ENCODE measurements at places on chromosomes 5 and 9.
A peak's percentile ranks its signal among the peaks of the same experiment; 100 is the strongest.

GRCh38 chr5:56329652-56330051 lies 96.5 kb upstream of the ANKRD55 start:
- DNase-seq = no peak

- DNase-seq = no peak
Observed at GRCh38 chr5:109630093-109630492, 59.6 kb upstream of the MAN2A1 start.

- no peak for DNase-seq
Observed at GRCh38 chr5:173187054-173187743, 42.9 kb downstream of the BNIP1 start.

DNA sequence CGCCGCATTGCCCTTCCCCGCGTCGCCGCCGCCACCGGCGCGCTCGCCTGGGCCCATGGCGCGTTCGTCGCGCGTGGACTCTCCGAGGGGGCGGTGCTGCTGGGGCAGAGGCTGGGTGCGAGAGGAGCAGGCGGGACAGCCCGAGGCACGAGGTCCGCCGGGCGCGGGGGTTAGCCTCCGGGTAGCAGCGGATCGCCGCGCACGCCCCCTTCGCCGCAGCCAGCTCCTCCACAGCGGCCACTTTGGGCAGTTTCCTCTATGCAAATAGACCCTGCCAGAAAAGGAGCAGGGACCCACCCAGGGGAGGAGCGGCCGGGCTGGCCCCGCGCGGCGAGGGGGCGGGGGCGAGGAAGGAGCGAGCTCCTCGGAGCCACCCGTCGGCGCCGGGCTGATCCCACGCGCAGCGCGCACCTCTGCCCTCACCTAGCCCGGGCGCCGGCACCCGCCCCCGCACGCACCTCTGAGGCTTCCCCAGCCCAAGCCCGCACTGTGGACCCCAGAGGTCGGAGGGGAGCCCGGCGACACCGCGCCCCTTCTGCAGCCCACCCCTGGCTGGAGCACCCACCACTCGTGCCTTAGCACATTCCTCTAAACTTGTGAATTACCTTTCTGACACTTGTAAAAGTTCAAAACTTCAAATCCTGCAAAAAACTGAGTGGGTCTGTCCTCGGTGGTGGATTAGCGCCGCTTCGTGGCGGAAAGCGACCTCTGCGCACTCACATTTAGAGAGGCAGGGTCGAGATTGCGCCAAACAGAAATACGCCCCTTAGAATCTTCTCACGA lies at the start of gene COL23A1:
Gene COL23A1 (minus strand): TSS at position 253 of the 783 bp plus-strand sequence.
- no peak for DNase-seq

- no peak for DNase-seq
Observed at GRCh38 chr5:122295138-122295537, 16.9 kb upstream of the SNCAIP start.

GRCh38 chr5:149036970-149037369 lies 25.9 kb downstream of the SH3TC2 start:
- DNase-seq = no peak

- DNase-seq = no peak
Observed at GRCh38 chr5:129125819-129126218, 31.3 kb downstream of the ISOC1 start.

GRCh38 chr9:110036286-110036685 lies 171.7 kb downstream of the C9orf152 start:
- DNase-seq = peak; percentile 46

- no peak for DNase-seq
Observed at GRCh38 chr9:19440823-19441580, 32.2 kb downstream of the ACER2 start.

DNA sequence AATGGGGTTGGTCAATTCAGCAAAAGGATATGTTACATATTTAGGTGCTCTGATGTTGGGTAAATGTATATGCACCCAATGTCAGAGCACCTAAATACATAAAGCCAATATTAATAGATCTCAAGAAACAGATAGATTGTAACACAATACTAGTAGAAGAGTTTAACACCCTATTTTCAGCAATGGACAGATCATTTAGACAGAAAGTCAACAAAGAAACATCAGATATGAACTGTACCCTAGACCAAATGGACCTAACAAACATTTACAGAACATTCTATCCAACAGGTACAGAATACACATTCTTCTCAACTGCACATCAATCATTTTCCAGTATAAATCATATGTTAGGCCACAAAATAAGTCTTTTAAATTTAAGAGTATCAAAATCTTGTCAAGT lies 35.2 kb downstream of the FANCC start:
- no peak for DNase-seq

GRCh38 chr5:140883927-140884697 lies 2.2 kb downstream of the PCDHA13 start:
- no peak for DNase-seq

GRCh38 chr5:161709239-161709638 lies 23.7 kb downstream of the GABRA6 start:
- DNase-seq = no peak

DNA sequence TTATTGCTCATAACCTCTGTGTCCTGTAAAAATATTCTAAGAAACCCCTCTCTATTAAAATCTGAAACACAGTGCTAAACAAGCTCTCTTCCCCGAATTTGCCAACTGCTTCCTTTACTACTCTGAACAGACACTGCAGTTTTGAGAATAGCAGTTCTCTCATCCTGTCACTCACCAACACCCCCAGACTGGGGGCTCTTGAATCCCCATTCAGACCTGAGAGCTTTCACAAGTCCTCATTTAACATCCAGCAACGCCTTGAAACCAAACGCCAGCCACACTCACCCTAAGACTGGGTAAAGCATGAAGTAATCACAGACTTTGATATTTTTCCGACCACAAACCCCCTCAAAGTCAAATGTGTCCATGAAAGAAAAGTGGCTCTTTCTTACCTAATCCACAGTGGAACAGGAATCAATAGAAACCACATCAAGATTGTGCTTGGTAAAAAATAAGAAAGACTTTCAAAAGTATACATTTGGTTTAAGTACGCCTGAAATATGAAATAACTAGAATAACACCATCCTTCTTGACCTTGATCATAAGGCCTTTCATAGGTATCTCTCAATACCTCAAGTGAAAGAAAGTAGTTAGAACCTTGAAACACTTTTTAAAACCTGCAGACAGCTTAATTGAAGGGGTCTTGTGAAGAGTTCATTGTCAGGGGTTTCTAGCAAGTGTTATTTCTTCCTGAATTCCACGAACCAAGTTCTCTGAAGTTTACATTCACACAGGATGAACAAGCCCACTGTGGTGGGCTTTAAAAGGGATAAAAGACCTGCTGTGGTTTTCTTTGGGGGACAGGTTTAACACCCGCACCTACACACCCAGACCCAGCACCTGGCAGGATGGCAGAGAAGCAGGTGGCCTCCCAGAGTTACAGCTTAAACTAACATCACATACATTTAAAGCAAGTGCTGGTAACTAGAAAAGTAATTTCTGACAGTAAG lies 412.6 kb downstream of the MLLT3 start:
- DNase-seq = no peak

DNA sequence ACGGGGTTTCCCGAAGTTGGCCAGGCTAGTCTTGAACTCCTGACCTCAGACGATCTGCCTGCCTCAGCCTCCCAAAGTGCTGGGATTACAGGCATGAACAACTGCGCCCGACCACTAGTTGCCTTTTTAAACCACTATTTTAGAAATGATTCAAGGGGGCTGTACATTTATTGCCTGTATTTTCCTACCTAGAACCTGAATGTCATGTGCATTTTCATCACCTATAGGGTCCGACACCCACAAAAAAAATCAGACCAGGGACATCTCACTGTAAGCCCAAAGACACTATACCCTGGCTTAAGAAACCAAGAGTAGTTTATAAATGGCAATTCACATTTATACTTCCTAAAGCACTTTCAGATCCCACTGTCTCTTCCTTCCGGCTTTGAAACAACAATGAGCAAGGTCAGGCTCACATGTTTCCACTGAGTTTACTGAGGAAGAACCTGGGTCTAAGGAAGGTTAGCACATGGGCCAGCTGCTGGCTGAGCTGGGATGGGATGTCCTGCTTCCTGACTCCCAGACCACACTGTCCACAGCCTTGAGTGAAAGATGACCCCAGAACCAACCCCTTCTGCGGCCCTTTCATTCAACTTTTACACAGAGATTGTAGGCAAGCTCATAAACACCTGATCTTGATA lies 87.3 kb downstream of the SERINC5 start:
- no peak for DNase-seq

GRCh38 chr9:94668928-94669729 lies 29.8 kb upstream of the FBP1 start:
- peak; percentile 25 for DNase-seq

DNA sequence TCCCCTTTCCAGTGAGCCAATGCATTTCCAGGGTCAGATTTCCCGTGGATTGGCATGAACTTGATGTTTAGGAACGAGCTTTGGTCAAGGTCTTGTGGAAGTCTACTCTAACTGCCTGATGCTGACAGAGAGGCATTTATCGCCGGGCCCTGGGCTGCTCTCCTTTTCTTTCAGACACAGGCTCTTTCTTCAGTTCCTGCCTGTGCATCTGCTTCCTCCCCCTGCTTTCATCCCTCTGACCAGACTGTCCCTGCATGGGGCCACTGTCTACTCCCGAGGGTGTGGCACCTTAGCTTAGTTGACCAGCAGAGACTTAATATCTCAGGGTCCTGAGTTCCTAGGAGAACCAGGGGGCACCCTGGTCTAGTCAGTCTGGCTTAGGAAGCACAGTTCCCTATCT lies 41.2 kb downstream of the RALGPS1 start:
- no peak for DNase-seq

- DNase-seq = no peak
Observed at GRCh38 chr5:124263680-124264491, 482.6 kb downstream of the ZNF608 start.

DNA sequence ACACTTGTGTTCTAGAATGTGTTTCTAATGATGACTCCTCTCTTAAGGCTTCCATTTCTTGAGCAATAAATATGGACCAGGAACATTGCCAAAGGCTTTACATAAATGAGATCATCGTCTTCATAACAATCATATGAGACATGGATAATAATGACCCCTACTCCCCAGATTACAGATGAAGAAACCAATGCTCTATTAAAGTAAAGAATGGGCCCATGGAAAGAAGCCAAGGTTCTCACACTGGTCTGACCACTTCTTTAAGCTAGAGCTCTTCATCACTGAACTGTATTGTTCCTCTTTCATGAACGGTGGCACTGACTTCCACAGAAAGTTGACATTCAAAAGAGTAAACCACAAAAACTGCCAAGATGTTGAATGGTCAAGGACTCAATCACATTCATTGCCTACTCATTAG lies 65.3 kb downstream of the MARCHF3 start:
- no peak for DNase-seq

DNA sequence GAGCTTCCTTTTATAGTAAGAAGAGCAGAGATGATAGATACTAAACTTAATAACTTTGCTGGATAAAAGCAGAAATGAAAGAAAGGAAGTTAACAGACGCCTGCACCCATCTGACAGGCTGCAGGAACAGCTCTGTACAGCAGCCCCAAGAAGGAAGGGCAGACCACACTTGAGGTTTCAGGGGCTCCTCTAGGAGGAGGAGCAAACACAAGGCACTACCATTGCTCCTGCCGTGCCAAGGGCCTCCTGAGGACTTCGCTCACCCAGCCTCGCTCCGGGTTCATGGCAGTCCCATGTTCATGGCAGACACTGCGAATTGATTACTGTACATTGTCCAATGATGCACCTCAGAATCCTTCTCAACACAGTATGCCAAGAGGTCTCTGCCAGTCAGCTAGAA lies 85.1 kb downstream of the AMBP start:
- no peak for DNase-seq

- no peak for DNase-seq
Observed at GRCh38 chr5:30747412-30747811, 446.1 kb upstream of the CDH6 start.

GRCh38 chr5:7927466-7928375 lies 58.8 kb downstream of the MTRR start:
- DNase-seq = peak; percentile 1

DNA sequence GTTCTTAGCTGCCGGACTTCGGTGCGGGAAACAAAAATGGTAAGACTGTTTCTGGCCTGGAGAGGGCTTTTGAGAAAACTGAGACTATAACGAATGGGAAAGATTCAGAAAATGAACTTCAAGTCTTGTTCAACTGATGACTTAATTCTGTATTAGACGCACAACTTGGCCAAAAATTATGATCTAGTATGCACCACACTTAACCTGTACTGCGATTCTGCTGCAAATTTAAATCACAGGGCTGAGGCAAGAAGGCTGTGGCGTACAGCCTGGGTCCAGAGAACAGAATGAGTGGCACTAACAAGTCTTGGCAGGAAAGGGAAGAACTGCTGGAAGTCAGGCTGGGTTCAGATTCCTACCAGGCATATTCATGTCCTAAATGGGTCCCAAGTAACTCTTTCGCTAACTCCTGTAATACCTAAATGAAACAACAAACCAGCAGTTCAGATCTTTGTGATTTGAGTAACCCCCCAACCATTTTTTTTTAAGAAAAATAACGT lies 781 bp upstream of the COL23A1 start:
- no peak for DNase-seq

DNA sequence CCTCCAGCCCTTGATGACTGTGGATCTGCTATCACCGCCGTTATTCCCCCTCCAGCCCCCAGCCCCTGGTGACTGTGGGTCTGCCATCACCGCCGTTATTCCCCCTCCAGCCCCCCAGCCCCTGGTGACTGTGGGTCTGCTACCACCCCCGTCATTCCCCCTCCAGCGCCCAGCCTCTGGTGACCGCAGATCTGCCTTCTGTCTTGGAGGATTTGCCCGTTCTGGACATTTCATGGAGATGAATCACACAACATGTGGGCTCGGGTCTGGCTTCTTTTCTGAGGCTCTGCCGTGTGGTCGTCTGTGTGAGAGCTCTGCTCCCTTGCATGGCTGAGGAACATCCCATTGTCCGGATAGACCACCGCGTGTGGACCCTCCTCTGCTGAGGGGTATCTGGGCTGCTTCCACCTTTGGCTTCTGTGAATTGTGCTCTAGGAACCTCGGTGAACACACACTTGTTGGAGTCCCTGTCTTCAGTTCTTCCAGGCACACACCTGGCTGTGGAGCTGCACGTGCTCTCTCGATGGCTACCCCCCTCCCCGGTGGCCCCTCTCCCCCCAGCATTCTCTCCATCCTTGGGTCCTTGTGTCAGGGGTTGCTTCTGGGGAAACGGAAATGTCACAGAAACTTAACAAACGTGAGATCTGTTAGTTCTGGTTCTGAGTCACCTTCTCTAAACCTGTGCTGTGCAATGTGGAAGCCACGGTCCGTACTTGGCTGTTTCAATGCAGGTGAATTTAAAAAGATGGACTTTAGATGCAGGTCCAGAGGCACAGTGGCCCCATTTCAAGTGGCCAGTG lies 105.3 kb upstream of the COL5A1 start:
- DNase-seq = no peak

- DNase-seq = no peak
Observed at GRCh38 chr5:143749581-143750205, 62.3 kb upstream of the HMHB1 start.

- no peak for DNase-seq
Observed at GRCh38 chr9:37747271-37747753, 6.3 kb upstream of the TRMT10B start.

- DNase-seq = no peak
Observed at GRCh38 chr5:173334808-173335207, 6.6 kb upstream of the STC2 start.
